Stimulated activated CD8-positive, alpha-beta memory T cell treated with anti-CD3 and anti-CD28 coated beads, Interleukin-4, amount 100 ng/mL, for 4 hours (primary cell): ENCODE measurements at places on chromosomes 16 and 17.
A peak's percentile ranks its signal among the peaks of the same experiment; 100 is the strongest.

- no peak for DNase-seq
Measured at GRCh38 chr17:3935140-3935542, 18.9 kb upstream of the P2RX1 start.

DNA sequence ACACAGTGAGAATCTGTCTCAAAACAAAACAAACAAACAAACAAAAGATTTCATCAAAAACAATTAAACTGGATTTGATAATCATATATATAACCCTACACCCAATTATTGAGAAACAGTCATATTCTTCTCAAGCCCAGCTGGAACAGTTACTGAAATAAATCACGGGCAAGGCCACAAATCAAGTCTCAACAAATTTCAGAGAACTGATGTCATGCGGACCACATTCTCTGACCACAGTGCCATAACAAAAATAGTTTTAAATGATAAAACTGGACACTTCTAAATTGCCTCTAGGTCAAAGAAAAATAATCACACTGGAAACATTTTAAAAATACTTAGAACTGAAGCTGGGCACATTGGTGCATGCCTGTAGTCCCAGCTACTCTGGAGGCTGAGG lies 15.9 kb upstream of the PIK3R5 start:
- no peak for DNase-seq

DNA sequence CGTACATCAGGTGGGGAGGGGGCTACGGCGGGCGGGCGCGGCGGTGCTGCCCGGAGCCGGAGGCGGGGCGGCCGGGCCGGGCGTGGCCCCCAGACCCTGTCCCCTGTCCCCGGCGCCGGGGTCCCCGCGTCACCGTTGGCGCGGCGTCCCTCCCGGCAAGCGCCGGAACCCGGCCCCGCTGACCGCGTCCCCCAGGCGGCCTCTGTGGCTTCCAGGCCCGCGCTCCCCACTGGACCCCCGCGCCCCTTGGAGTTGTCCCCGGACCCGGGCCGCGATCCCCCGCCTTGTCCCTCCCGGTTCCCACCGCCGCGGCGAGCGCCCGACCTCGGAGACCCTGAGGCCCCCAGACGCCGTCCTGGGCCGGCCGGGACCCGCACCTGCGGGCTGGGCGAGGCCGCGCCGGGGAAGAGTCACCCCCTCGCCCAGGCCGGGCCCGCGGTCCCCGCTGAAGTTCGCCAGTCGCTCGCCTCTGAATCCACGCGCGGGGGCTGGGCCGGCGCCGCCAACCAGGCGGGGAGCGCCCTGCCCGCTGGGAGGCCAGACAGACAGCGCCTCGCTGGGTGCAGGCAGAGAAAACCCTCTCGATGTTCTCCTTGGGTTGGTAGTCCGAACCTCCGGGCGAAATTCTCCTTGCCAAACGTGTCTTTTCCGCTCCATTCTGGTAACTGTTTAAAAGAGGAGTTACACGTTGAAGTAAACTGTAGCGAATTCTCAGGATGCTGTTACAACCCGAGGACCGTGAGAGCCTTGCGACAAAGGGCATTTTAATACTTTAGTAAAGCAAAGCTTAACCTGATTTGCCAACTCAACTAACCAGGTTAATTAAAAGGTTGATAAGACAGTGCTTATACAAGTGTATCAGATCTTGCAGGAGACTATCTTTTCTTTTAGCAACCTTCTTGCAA lies 761 bp downstream of the GAN start:
- DNase-seq, result peak; percentile 21

DNA sequence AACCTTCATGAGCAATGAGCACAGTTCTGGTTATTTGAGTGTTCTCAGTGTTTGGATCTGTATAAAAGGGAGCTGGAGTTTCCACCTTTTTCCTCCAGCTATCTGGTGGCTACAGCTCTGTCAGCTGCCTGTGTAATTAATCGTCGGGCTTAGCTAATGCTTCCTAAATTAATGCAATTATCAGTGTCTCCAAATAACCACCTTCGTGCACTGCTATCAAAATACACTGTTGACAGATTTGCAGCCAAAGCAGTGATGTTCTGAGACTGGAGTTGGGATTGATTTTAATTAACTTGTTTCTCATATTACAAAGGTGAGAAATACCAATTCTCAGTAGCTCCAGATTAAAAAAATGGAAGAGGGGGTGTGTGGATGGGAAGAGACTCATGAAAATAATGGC lies 325.8 kb downstream of the CBLN1 start:
- no peak for DNase-seq

GRCh38 chr17:64384253-64385186 lies 6.1 kb downstream of the PECAM1 start:
- DNase-seq, result no peak

- no peak for DNase-seq
Measured at GRCh38 chr17:81832608-81833159, 407 bp downstream of the MCRIP1 start.

GRCh38 chr17:29469276-29469675 lies 79.1 kb downstream of the TAOK1 start:
- DNase-seq, result no peak

GRCh38 chr16:86477642-86478041 lies 32.7 kb upstream of the FOXF1 start:
- no peak for DNase-seq

DNA sequence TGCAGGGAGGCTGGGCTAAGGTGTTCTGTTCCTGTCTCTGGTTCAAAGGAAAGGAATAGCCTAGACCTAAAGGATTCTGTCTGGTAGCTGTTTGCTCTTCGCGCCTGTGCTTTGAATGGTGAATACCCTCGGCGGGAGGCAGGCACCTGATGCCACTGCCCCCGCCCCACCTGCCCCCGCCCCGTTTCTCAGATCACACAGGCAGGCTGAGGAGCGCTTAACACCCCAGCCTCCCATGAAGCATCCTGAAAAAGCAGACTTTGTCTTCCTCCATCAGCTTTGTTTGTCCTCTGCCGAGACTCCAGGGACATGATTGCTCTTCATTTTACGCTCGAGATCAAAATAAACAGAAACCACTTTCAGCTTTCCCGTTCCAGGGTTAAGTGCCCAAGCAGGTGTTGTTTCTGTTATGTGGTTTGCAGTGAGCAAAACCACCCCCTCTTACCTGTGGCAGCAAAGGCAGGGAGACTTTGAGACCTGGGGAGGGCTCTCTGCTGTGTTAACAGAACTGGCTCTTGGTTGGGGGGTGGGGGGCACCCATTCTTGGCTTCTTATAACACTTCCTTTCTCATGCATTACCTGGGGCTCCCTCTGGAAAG lies 452.1 kb downstream of the WWOX start:
- DNase-seq, result no peak

DNA sequence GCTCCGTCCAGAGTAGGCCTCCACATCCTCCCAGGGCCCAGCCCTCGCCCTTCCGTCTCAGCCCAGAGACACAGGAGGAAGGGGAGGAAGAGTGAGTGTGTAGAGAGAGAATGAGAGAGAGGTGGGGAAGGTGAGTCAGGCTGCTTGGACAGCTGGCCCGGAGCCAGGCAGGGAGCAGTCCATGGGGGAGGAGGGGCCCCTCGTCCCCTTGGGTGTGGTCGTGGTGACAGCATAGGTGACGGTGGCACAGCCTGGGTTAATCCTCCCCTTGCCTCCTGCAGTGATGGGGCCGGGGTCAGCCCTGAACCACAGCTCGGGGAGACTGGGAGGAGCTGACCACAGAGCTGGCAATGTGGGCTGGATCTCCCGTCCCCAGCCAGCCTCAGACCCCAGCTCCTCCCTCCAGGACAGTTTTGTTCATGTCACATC lies 36.5 kb downstream of the FA2H start:
- no peak for DNase-seq
